ENCODE measurements at places on chromosomes 5 and 9.

DNA sequence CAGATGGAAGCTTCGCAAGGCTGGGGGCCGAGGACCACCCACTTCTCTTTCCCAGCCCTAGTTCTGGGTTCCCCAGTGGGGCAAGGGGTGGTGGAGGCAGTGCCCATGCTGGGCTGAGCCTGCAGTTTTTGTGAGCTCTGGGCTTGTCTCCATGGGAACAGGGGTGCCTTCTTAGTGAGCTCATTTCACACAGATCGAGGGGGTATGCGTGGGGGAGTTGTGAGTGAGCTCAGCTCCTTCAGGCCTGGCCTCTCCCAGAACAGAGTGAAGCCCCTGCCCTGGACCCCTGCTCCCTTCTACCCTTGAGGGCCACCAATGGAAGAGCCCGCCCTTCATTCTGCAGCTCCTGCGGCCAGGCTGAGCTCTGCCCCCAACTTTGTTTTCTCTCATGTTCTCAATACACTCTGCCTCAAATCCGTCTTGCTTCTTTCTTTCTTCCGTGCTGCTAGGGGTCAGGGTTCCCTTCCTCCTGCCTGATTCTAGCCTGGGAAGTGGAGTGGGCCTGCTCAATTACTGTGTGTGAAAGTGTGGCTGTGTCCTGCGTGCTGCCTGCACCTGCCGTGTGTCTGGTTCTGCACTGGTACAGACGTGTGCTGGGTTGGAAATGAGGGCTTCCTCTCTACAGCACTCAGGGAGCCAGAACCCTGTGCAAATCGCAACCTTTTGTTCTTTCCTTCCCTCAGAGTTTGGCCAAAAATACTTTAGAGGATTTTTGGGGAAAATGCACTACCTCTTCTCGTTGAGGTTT is 9.0 kb upstream of the MYOZ3 start:
- no peak for DNase-seq

DNA sequence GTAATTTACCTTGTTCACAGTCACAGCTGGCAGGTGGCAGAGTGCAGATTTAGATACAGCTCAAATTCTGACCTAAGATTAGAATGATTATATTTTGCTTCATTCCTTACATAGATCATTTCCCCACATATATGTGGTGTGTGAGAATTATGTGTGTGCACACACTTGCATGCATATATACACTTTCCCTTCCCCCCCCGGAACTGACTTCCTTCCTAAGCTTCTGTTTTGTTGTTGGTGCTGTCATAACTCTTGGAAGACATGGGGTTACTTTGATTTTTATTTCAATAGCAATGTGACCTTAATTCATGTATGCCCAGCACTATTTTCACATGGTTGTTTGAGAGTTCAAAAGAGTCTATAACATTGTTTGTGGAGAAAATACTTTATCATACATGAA is 112.8 kb downstream of the CMYA5 start:
- no peak for DNase-seq

- DNase-seq, result peak; percentile 62
These were observed 244.7 kb downstream of the PIK3R1 start for GRCh38 chr5:68460147-68460798.

GRCh38 chr5:1010641-1011046 is 2.0 kb downstream of the NKD2 start:
- no peak for DNase-seq

- no peak for DNase-seq
These were observed 258.6 kb downstream of the FANCC start for GRCh38 chr9:95058795-95059386.

DNA sequence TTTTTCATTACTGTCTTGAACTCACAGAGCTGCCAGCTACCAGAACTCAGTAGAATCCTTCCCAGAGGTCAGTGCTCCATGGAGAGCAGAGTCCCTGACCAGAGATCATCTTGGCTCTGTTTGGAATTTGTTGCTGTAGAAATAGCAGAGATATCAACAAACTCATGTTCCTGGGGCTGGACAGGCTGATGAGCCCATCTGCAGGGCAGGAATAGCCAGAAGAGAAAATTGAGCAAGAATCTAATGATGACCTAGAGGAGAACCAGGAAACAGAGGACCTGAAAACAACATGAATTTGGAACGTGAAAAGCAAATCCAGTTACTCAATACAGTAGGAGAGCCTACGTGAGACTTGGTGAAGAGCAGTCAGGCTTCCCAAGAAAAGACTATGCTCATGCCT is 437.8 kb downstream of the PLK2 start:
- no peak for DNase-seq

DNA sequence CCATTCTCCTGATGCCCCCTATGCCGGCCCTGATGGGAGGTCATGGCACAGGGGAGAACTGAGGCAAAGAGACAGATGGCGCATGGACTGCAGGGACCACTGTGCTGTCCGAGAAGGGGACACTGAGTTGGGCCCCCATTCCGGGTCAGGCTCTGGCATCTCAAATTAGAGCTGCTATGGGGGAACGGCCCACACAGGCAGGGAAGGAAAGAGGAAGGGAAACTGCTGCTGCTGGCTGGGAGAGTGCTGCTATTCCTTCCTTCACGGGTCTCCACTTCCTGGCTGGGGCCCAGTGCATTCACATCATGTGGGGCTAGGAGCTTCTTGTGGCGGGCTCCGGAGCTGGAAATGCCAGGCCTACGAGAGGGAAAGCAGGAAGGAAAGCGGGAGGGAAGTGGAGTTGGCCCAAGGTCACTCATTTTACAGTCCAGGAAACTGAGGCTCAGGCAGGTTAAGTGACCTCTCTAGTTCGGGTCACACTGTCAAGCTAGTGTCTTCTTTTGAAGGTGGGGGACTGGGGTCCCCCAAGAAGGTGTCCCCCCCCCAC is 1.3 kb upstream of the CARD19 start:
- no peak for DNase-seq

DNA sequence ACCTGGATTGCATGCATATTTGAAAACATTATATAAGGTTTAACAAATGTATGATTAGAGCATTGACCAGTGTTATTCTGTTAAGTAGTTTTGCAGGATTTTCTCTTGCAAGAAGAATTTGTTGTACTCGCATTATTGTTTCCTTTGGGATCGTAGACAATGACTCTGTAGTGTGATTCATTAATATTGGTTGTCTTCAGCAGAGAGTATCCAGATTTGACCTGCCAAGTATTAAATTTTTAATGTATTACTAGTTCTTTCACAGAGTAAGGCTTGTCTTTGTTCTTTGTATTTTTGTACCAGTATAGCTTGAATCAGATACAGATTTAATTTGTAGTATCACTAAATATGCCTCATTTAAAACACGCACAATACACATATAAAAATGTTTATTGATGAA is 155.0 kb downstream of the PBX3 start:
- DNase-seq, result no peak

- no peak for DNase-seq
These were observed 706.1 kb upstream of the CDH18 start for GRCh38 chr5:20694121-20694520.

DNA sequence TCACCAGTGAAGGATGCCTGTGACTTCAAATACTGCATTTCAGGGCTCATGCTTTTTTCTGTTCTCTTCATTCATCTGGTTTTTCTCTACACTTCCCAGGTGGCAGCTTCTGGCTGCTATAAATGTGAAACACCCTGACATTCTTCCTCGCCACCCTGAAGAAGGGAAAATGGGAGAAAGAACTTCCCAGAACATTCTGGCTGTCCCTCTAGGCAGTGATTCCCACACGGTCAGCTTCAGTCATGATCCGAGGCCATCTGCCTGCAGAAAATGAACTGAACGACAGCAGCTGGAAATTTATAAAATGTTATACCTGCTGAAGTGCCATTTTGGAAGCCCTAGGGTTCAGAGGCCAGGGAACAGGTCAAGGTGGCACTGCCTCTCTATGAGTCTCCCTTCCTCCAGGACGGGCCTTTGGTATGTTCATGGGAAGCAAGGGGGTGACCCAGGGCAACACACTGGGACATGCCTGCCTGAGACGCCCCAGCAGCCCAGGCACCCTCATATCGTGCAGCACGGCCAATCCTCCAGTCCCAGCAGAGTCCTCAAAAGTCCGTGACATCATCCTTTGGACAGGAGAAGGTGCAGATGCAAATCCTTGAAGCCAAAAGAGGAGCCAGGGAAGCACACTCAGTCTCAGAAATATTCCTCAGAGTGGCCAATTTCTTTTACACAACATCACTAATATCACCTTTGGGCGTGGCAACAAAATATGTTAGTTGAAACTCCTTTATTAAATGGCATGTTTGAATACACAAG is 107.1 kb downstream of the SEMA5A start:
- no peak for DNase-seq

DNA sequence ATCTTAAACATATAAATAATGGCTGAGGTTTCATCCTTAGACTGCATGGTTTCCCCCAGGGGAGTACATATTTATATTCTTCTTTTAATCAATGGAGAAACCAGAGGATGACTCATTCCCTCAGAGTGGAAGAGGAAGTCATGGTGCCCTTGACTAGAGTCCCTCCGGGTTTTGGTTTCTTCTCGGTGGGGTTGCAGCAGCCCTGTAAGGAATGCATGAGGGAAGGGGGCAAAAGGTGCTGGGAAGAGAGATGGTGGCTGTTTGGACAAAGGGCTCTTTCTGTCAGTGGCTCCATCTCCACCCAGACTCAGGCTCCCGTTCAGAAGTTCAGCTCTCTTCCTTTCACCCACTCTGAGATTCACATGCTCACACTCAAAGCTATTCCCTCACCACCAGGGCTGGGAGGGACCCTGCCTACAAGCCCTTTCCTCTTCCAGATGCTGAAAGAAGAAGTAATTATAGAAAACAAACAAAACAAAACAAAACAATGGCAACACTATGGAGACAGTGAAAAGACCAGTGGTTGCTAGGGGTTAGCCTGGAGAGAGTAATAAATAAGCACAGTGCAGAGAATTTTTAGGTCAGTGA is 129.8 kb upstream of the IL12B start:
- DNase-seq, result no peak

DNA sequence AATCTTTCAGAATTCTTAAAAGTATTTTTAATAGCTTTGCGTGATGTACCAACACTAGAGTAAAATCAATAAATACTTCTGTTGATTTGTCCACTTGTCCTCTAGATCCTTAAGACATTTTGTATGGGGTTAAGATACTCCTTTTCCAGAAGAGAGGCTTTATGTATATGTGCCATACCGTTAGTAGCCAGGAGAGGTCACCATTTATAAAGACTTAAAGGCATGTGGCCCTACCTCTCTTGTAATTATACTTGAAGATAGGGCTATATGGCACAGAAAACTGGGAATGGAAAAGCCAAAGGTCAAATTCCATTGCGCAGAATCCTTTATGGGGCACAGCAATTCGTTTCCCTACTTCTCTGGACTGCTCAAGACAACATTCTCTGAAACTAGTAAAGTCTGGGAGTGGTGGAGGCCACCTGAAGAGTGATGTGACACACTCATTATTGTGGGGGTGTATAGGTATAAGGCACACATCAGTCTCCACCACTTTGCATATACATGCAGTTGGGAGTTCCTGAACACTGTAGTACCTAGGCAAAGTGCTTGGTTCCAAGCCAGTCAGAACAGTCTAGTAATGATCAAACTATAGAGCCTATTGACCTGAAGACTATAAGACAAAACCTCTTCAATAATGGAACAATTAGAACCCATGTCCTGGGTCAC is 140.1 kb upstream of the FBXL17 start:
- DNase-seq, result peak; percentile 17

DNA sequence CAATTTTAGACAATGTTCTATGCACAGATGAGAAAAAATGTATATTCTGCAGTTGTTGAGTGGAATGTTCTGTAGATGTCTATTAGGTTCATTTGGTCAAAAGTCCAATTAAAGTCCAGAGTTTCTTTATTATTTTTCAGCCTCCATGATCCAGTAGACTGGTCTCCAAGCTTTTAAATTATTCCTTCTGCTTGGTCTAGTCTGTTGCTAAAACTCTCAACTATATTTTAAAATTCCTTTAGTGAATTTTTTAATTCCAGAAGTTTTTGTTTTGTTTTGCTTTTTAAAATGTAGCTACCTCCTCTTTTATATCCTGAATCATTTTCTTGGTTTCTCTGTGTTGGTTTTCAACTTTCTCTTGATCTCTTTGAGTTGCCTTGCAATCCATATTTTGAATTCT is 24.6 kb downstream of the SELENOP start:
- no peak for DNase-seq

DNA sequence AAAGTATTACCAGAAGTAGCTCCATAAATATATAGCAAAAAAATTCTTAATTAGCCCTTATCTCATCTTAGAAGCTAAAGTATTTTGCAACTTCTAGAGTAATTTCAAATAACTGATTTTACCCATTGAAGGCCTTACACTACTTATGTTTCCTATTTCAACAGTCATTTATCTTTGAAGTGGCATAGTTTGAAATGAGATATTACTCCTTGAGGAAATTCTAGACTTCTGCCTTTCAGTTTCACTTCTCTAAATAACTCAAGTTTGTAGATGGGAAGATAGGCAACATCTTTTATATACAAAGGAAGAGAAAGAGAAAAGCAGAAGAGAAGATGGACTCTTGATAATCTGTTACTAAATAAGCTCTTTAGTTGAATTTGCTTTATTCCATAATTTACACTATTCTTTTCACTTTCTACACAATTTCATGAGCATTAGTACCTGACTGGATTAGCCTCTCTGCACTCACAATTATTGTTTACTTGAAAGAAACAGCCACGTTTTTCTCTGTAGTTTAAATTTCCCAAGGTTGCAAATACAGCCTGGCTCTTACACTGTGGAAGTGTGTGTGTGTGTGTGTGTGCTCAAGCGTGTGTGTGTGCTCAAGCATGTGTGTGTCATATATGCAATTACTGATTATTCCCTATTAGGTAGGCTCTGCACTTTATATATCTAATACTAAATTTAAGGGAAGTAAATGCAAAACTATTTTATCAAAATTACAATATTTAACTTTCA is 60.6 kb upstream of the EMB start:
- DNase-seq, result no peak

DNA sequence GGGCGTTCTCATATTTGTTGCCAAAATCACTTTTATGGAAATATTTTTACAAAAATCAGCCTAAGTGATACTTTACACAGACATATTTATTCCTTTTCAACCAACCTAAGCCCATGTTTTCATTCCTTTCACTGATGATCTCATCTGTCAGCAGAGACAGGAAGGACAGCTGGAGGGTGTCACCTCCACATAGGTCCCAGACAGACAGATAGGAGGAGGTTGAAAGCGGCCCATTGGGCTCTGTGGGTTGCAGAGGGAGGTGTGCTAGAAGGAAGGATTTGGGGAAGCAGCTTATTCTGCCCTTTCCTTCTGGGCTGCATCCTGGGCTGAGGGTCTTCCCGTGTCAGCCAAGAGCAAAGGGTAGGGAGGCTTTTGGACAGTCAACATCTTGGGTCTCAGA is 26.0 kb upstream of the SEMA4D start:
- peak; percentile 73 for DNase-seq

- DNase-seq, result no peak
These were observed 92.1 kb downstream of the CDKN2A start for GRCh38 chr9:21902136-21902535.

DNA sequence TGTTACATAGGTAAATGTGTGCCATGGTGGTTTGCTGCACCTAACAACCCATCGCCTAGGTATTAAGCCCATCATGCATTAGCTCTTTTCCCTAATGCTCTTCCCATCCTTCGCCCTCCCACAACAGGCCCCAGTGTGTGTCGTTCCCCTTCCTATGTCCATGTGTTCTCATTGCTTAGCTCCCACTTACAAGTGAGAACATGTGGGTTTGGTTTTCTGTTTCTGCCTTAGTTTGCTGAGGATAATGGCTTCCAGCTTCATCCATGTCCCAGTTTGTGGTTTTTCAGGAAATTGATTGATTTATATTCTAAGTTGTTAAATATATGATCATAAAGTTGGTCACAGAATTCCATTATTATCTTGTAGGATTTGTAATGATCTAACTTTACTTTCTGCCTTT is 85.3 kb upstream of the CAST start:
- DNase-seq, result no peak

GRCh38 chr5:133957080-133957479 is 11.3 kb downstream of the C5orf15 start:
- no peak for DNase-seq
